ENCODE measurements at places on chromosomes 2 and 18. TPM values are rescaled to one million over a fixed set of nuclear protein-coding genes. Genes with fewer than 3 reads are reported as not detected.

CRYBA2 gene
- total RNA-seq = not detected

CCDC142 gene
- 12.4 TPM for total RNA-seq

ZFP36L2 gene
- 1.9 TPM for total RNA-seq

UGT1A9 gene
- total RNA-seq = not detected

CABYR gene
- 9.5 TPM for total RNA-seq

CCDC74A gene
- 4.3 TPM for total RNA-seq

- H3K4me3 ChIP-seq = no peak within 1 kb of the TSS
- H3K27ac ChIP-seq = no peak within 1 kb of the TSS
- H3K27me3 ChIP-seq = peaks cover 17% of the 10 kb centered on the region
These were observed at the start of gene OTOS for GRCh38 chr2:240140511-240140910. TSS of gene OTOS (minus strand) at chr2:240140658. CDS start at chr2:240140326, 332 bp downstream.

DNA sequence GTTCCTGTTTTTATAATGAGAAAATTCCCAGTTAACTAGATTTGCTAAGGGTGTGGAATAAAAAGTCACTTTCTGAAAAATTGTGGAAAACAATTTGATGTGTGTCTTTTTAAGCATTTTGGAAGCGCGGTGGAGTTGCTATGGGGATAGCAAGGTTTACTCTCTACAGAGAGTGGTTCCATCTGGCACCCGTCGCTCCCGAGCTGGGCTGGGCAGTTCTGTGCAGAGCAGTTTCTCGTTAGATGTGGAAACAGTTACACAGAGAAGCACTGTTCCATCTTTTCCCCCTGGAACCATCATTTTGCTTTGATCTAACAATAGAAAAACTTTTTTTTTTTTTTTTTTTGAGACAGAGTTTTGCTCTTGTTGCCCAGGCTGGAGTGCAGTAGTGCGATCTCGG is 17.4 kb downstream of the LDLRAD4 start:
- H3K27me3 ChIP-seq = no peaks in the 10 kb centered on the region
- no peak overlapping the region for H3K27ac ChIP-seq
- peak; percentile 23 for DNase-seq
- H3K4me3 ChIP-seq = no peak overlapping the region

GRCh38 chr18:45102126-45102525 is 421.4 kb downstream of the SETBP1 start:
- no peaks in the 10 kb centered on the region for H3K36me3 ChIP-seq
- peaks cover 3% of the 10 kb centered on the region for H3K4me1 ChIP-seq
- no peak for DNase-seq
- H3K27ac ChIP-seq = no peak overlapping the region

DNA sequence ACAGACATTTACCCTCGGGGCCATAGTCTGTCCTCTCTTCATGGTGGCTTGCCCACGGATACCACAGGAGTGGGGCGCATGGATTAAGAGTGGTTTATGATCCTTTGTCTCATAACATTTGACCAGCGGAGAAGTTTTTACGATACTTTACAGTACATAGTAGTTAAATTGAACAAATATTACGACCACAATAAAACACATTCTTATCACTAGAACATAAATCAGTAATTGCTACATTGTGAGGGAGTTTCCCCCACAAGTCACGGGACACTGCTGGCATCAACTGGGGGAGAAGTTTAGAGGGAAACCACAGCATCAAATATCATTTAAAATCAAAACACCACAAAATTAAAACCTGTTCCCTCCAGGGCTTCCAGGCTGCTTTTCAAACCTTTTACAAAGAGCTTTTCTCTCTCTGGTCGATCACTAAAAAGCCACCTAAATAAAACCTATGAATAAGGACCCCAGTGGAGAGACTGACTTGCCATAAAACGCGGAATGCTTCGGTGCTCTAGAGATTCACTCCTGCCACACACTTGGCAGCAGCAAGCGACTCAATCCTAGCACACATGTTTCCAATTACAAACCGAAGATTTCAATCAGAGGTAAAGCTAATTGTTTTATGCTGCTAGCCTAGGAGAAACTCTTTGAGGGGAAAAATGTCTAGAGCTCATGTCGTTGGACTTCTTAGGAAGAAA is 173.7 kb upstream of the HNRNPA3 start:
- no peaks in the 10 kb centered on the region for H3K27me3 ChIP-seq
- H3K27ac ChIP-seq = no peak overlapping the region
- no peaks in the 10 kb centered on the region for H3K36me3 ChIP-seq
- DNase-seq = peak; percentile 13
- H3K4me1 ChIP-seq = no peaks in the 10 kb centered on the region
- no peak overlapping the region for H3K4me3 ChIP-seq

GRCh38 chr2:146131048-146131447 is 1611.1 kb upstream of the ZEB2 start:
- H3K4me1 ChIP-seq = peaks cover 4% of the 10 kb centered on the region
- no peak for DNase-seq
- H3K36me3 ChIP-seq = no peaks in the 10 kb centered on the region
- no peak overlapping the region for H3K27ac ChIP-seq
- no peaks in the 10 kb centered on the region for H3K27me3 ChIP-seq
- H3K4me3 ChIP-seq = no peak overlapping the region

GRCh38 chr2:146874260-146874658 is 970.6 kb upstream of the ACVR2A start:
- H3K36me3 ChIP-seq = no peaks in the 10 kb centered on the region
- peak; percentile 32 for DNase-seq
- H3K27me3 ChIP-seq = no peaks in the 10 kb centered on the region

DNA sequence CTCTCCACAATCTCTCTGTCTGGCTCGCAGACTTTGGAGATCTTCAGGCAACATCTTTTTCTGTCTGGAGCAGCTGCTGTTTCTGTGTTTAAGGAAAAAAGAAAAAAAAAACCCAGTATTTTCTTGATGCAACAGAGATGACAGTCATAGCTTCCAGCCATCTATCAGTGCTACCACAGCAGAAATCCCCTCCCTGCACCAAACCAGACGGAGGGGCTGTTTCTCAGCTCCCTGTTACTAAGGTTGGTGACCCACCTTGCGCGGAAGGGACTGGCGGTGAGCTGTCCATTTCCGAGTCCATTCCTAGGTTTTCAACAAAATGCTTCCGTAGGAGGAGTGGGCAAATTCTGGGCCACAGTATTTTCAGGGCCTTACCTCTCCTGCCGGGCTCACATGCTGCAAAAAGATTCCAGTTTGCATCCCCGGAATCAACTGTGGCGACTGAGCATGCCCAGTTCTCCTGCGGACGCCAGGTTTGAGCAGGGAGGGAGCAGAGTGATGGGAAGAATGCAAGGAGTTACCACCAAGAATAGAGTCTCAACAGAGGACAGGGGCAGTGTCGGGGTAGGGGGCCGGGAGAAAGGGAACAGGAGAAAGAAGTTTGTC is 1.2 kb downstream of the SLC4A10 start:
- H3K4me3 ChIP-seq = no peak overlapping the region
- H3K27ac ChIP-seq = no peak overlapping the region
- H3K36me3 ChIP-seq = no peaks in the 10 kb centered on the region
- no peaks in the 10 kb centered on the region for H3K4me1 ChIP-seq
- DNase-seq = no peak

- no peaks in the 10 kb centered on the region for H3K4me1 ChIP-seq
- H3K27me3 ChIP-seq = no peaks in the 10 kb centered on the region
- H3K4me3 ChIP-seq = no peak overlapping the region
- DNase-seq = no peak
- H3K27ac ChIP-seq = no peak overlapping the region
These were observed 5.9 kb downstream of the MSL3B start for GRCh38 chr2:233862261-233862768.

GRCh38 chr2:149353421-149353820 is 23.0 kb downstream of the LYPD6 start:
- no peaks in the 10 kb centered on the region for H3K36me3 ChIP-seq
- DNase-seq = no peak
- no peak overlapping the region for H3K4me3 ChIP-seq
- no peaks in the 10 kb centered on the region for H3K27me3 ChIP-seq

DNA sequence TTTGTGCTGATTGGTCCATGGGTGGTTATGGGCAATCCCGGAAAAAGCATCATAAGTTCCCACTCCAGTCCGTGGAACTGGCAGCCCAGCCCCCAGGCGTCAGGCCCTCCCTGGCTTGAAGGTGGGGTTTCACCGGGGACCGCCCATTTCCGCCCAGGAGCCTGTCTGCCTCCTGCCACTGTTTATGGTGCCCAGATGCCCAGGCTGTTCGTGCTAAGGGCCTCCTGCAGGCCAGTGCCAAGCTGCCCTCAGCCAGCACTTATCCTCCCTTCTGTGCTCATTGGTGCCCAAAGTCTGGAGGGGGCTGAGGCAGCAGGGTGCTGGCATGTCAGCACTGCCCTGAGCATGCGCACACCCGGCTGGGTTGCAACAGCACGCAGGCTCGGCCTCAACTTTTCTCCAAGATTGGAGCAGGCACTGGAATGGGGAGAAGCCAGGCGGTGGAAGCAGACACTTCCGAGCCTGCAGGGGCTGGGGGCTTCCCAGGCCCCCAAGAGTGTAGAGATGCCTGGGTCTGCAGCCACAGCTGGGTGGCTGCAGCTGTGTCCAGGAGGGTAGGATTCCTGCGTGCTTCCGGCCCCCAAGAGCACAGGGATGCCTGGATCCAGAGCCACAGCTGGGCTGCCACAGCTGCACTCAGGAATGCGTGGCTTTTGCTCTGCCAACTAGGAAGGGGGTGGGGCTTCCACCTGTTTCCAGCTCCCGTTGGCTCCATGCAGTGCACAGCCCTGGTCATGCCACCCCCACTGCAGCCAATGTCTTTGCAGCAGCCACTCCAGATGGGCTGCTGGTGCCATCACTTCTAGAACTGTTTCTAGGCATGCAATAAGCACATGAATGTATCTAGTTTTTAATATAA is 74.0 kb downstream of the AGPS start:
- H3K4me3 ChIP-seq = no peak overlapping the region
- H3K36me3 ChIP-seq = peaks cover 39% of the 10 kb centered on the region
- peaks cover 8% of the 10 kb centered on the region for H3K4me1 ChIP-seq
- H3K27me3 ChIP-seq = no peaks in the 10 kb centered on the region
- DNase-seq = no peak

GRCh38 chr18:7604361-7604760 is 37.2 kb downstream of the PTPRM start:
- H3K4me3 ChIP-seq = no peak overlapping the region
- H3K4me1 ChIP-seq = peaks cover 54% of the 10 kb centered on the region
- H3K36me3 ChIP-seq = no peaks in the 10 kb centered on the region

GRCh38 chr2:204846471-204846870 is 301.2 kb downstream of the PARD3B start:
- no peak overlapping the region for H3K4me3 ChIP-seq
- no peaks in the 10 kb centered on the region for H3K27me3 ChIP-seq
- peaks cover 17% of the 10 kb centered on the region for H3K4me1 ChIP-seq
- no peak for DNase-seq
- H3K27ac ChIP-seq = no peak overlapping the region

- no peaks in the 10 kb centered on the region for H3K4me1 ChIP-seq
- H3K27me3 ChIP-seq = no peaks in the 10 kb centered on the region
- no peak overlapping the region for H3K27ac ChIP-seq
- no peaks in the 10 kb centered on the region for H3K36me3 ChIP-seq
- H3K4me3 ChIP-seq = no peak overlapping the region
These were observed 31.4 kb upstream of the ZNG1B start for GRCh38 chr2:113406114-113406513.

- H3K4me3 ChIP-seq = no peak overlapping the region
- peaks cover 42% of the 10 kb centered on the region for H3K36me3 ChIP-seq
- no peaks in the 10 kb centered on the region for H3K27me3 ChIP-seq
- DNase-seq = no peak
- H3K27ac ChIP-seq = no peak overlapping the region
These were observed 8.4 kb downstream of the COX5B start for GRCh38 chr2:97654309-97654708.

GRCh38 chr2:9824956-9825720 is 18.1 kb upstream of the TAF1B start:
- no peak overlapping the region for H3K4me3 ChIP-seq
- no peaks in the 10 kb centered on the region for H3K36me3 ChIP-seq

GRCh38 chr2:45042401-45042800 is 33.1 kb upstream of the SIX2 start:
- H3K4me3 ChIP-seq = no peak overlapping the region
- no peak for DNase-seq
- no peak overlapping the region for H3K27ac ChIP-seq
- peaks cover 2% of the 10 kb centered on the region for H3K4me1 ChIP-seq
- H3K27me3 ChIP-seq = no peaks in the 10 kb centered on the region
- no peaks in the 10 kb centered on the region for H3K36me3 ChIP-seq
